LoVo (cell line): ENCODE measurements at places on chromosomes 2 and 18.

DNA sequence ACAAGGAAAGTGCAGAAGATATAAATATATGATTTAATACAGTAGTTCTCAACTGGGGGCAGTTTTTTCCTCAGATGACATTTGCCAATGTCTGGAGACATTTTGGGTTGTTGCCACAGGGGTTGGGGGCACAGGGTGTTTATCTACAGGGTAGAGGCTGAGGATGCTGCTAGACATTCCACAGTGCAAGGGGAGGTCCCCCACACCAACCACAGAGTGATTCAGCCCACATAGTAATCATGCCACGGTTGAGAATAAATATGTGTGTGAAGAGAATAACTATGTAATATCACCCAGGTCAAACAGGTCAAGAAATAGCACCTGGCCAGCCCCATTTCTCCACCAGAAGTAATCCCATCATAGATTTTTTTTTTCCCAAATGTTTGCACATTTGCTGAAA is 17.9 kb downstream of the DYSF start:
- DNase-seq = no peak

- no peak for DNase-seq
These were observed 17.8 kb upstream of the TMEM131 start for GRCh38 chr2:98013407-98014042.

- no peak for DNase-seq
These were observed 50.7 kb downstream of the CRIM1 start for GRCh38 chr2:36406296-36406695.

DNA sequence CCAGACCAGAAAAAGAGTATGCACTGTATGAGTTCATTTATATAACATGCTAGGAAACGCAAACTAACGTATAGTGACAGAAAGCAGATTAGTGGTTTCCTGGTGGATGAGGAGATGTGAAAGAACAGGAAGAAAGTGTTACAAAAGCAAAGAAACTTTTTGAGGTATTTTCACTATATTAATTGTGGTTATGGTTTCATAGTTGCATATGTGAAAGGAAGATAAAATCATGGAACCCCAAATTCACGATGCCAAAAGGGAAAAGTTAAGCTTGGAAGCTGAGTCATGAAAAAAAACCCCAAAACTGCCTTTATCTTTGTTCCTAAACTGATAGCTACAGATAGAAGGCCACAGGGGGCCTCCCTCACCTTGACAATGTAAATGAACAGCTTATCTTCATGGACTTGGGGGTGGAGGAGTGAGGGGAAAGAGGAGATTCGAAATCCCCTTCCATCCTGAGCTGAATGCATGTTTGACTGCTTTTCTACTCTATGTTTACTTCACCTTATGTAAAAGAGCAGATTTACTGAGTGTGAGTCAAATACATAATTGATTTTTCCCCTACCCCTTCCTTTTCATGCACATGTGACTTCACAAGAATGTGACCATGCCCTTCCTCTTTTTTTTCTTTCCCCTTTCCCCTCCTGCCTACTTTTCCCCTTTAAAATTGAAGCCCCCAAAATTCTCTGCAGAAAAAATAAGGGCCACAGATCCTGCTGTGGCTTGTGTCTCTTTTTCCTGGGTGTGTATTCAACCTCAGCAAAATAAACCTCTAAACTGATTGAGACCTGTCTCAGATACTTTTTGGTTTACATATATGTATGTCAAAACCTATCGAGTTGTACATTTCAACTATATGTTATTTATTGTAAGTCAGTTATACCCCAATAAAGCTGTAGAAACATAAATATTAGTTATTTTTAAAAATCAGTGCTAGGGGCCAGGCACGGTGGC is 100.1 kb upstream of the TLK1 start:
- no peak for DNase-seq

GRCh38 chr2:145159676-145160075 is 639.8 kb upstream of the ZEB2 start:
- no peak for DNase-seq

- DNase-seq = no peak
These were observed 431.9 kb upstream of the HS6ST1 start for GRCh38 chr2:128750328-128751165.

DNA sequence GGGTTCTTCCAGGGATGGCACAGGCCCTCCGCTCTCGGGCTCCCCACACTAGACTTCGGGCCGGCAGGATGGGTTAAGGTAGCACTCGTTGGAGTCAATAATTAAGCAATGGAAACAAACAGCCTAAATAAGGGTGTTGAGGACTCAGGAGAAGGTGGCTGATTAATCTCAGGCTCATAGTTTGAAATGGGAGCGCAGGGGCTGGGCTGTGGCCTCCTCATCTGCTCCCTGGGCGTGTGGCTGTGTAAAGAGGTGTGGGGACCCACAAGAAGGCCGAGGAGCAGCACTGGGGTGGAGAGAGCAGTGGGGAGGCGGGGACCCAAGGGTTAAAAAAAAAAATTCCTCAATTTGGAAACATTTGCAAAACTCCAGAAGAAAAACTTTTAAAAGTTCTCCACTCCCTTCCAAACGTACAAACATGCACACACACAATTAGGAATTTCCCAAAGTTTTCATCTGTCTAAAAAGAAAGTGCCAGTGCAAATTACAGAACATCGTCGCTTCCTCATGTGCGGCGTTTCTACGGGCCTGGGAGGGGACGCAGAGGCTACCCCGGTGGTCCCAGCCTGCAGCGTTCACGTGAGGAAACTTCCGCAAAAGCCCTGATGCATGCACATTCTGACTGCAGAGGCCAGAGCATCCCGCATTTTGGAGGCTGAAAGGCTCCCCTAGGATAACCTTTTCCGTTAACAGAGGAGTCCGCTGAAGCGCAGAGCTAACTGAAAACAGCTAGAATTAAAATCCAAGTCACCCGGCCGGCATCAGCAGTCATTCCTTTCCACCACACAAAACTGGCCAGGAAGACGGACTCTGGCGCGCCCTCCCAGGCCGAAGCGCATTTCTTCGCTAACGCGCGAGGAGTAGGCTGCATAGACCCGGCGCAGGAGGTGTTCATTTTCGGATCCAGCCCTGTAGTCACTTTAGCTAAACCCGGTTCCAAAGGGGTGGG is 1.0 kb upstream of the TUBB6 start:
- no peak for DNase-seq

DNA sequence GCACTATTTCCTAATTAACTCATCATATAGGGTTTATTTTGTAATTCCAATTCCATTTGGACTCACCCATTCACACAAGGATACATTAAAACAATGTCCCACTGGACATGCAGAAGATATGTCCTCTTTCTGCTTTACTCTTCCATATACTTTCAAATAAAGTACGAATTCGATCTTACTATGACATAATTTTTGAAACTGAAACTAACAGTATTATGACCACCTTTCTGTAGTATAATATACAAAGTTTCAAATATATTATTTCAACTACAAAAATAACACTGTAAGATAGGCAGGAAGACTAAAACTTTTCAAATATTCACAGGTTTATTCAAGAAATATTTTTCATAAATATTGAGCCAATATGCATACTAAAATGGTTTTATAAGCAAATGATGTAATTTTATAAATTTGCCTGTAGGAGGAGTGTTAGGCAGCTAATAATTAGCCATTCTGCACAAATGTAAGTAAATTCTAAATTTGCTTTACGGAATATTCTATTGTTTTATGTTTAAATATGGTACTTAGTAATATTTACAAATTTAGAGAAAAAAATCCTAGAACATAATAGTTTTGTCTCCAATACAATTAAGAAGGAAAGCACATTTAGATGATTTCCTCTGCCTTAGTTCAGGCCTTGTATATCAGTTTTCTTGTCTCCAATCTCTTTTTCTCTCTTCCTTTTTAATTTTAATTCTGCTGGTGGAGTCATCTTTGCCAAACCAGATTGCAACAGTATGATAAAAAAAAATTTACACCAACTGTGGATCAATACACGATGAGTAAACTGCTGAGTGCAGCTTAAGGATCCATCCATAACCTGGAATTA is 85.9 kb downstream of the CERKL start:
- no peak for DNase-seq

DNA sequence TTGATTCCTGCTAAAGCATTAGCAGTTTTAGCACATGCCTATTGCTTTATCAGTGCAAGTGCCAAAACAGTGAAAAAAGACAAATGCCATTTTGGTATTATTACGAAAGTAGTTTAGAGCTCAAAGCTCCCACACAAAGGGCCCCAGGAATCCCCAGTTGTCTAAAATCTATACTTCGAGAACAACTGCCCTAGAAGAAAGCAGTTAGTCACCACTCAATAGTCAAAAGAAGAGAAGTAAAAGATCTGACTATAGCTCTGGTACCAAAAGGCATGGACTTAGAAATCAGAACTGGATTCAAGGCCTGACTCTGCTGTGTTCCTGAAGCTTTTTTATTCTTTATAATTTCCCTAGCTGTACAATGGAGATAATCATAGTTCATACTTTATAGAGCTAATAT is 21.8 kb downstream of the SCN3A start:
- no peak for DNase-seq

DNA sequence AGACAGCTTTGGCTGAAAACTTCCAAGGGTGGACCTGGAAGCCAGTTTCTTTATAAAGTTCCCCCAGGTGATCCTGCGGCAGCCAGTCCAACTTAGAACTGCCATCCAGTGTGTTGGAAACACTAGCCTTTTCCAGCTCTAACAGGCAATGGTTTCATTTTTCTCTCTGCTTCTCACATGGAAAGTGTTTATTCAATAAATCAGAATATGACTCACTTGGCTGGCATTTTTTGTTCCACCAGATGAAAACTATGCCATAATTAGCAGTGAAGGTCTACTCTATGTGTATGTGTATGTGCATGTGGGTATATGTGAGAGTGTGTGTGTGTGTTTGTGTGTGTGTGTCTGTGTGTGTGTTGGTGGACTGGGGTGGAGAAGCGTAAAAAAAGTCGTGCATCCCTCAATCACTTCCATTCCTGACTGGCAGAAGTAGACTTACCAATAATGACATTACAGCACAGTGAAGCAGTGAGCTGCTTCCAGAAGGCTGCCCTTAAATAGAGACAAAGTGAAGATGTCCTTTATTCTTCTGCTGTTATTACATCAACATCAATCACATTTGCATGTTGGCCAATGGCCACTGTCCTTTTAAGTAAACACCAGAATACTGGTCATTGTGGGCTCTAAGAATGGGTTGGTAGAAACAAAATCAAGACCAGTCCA is 90.9 kb upstream of the SETBP1 start:
- DNase-seq = no peak

DNA sequence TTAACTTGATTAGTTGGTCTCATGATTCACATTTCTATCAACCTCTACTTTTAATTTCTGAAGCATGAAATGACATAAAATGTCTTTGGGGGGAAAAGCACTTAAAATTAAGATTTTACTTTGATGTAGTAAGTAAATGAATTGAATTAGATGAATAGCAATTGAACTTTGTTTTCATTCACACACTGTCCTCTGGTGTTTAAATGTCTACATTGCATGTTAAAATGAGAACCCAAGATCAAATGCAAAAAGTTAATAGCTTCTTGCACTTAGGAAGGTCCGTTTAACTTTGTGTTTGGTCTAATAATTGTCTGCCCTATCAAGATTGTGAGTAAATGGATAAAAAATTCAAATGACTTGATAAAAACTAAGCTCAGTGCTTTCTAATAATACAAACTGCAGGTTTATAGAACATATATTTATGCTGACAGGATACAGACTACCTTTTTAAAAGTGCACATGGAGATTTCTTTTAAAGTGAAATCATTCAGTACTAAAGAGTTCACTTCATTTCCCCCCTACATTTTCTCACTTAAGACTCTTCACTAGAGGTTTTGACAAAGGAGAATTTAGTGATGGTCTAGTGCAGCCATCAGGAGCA is 156.2 kb upstream of the NABP1 start:
- DNase-seq = peak; percentile 29

DNA sequence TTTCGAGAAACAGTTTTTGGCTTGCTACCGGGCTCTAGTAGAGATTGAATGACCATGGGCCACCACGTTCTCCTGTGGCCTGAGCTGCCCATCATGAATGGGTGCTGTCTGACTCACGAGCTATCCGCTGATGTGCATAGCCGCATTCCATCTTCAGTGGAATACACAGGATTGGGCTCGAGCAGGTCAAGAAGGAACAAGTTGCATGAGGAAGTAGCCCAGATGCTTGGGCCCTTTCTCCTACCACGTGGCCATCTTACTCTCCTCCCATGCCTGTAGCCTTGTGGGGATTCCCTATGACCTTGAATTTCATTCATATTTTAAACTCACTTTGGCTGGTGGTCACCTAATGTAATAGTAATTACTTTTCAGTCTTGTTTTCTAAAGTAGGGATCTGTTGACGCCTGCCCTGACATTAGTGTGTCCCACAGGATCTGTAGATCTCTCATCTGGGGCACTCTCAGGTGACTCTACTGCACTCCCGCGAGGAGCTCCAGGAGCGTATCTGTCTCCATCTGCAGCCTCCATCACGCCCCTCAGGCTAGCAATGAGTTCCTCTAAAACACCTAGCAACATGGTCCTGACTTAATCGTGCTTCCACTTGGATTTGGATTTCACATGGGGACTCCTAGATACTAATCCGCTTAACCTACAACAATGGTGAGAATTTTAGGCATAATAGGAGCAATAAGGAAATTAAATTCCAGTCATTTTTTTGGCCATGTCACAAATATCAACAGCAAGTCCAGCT is 67.8 kb downstream of the PSMG2 start:
- DNase-seq = no peak

GRCh38 chr18:13530879-13531387 is 195.4 kb downstream of the FAM210A start:
- peak; percentile 3 for DNase-seq

DNA sequence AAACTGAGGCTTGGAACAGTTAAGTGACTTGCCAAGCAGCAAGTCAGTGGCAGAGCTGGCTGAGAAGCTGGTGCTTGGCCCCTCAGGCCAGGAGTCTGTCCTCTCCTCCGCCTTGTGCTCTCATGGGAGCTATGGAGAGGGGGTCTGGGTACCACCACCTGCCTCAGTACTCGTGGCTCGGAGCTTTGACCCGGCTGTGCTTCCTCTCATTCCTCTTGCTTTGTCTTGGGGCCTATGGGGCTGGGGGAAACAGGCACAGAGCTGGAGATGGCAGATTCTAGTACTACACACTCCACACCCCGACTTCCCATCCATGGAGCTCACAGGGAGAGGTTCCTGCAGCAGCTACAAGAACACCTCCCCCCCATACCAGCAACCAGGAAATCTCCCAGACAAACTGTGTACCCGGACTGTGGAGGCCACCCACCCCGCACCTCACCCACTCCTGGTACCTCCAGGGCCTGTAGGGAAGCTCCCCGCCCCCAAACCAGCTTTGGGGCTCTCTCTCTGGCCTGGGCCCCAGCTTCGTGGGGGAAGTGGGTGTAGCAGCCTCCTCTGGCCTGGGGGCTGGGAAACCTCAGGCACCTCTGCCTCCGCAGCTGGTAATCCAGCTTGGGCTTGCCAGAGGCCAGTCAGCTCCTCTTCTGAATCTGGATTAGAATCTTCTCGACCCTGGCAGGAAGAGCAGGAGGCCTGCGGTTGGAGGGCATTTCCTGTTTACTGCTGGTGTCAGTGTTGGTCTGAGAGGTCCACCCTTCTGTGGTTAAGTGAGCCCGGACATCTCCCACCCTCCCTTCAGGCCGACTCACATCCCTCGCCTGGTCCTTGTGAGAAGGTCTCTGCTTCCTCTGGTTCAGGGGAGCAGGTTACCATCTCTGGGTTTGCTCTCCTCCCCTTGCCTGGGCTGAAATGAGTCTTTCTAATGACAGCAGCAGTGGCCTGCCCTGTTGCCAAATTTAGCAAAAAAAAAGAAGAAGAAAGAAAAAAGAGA is 22.3 kb upstream of the RHOB start:
- DNase-seq = no peak
